ENCODE measurements at places on chromosomes 6 and 20. TPM values are rescaled to one million over a fixed set of nuclear protein-coding genes. Genes with fewer than 3 reads are reported as not detected.
A peak's percentile ranks its signal among the peaks of the same experiment; 100 is the strongest.

C6orf132 gene
- total RNA-seq, result 1.4 TPM

- no peak overlapping the region for H3K4me3 ChIP-seq
- no peak for DNase-seq
- H3K27me3 ChIP-seq, result no peaks in the 10 kb centered on the region
Observed at GRCh38 chr6:70118670-70119069, 184.2 kb downstream of the COL9A1 start.

DNA sequence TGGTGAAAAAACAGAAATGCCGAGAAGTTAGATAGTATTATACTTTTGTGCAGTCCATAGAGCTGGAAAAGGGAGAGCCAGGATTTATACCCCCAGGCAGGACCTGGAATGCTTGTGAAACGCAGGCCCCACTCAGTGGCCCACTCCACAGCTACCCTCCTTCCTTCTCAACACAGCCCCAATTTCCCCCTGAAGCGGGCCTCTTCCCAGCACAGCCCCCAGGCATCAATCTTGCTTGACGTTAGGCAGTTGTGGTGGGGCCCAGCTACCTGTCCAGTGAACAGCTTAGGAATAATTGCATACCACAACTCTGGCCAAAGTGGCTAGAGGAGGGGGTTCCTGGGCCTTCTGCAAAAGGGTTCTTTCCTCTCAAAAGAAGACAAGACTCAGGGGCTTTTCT lies 61.3 kb downstream of the PPP1R3G start:
- no peak overlapping the region for H3K27ac ChIP-seq
- peaks cover 4% of the 10 kb centered on the region for H3K4me1 ChIP-seq
- no peaks in the 10 kb centered on the region for H3K36me3 ChIP-seq
- H3K27me3 ChIP-seq, result no peaks in the 10 kb centered on the region
- DNase-seq, result no peak

- no peaks in the 10 kb centered on the region for H3K36me3 ChIP-seq
- H3K4me3 ChIP-seq, result no peak overlapping the region
- DNase-seq, result peak; percentile 49
- H3K27ac ChIP-seq, result no peak overlapping the region
- no peaks in the 10 kb centered on the region for H3K27me3 ChIP-seq
Observed at GRCh38 chr6:69349771-69350170, 447.0 kb downstream of the LMBRD1 start.

DNA sequence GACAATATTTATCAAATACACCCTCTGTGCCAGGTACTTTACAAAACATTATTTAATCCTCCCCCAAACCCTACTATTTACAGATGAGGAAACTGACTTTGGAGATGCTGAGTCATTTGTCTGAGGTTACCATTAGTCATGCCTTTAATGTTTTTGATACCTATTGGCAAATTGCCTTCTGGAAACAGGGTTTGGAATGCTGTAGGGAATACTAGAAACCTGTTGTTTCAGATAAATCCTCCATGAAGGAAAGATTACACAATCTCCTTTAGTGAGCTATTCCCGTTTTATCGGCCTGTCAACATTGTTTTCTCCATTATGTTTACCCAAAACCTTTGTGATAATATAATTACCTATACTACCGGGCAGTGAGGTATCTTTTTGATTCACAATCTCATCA lies 93.6 kb upstream of the ADGRF1 start:
- H3K4me1 ChIP-seq, result peaks cover 18% of the 10 kb centered on the region
- H3K27me3 ChIP-seq, result no peaks in the 10 kb centered on the region
- H3K27ac ChIP-seq, result no peak overlapping the region
- no peak overlapping the region for H3K4me3 ChIP-seq
- H3K36me3 ChIP-seq, result no peaks in the 10 kb centered on the region
- no peak for DNase-seq

DNA sequence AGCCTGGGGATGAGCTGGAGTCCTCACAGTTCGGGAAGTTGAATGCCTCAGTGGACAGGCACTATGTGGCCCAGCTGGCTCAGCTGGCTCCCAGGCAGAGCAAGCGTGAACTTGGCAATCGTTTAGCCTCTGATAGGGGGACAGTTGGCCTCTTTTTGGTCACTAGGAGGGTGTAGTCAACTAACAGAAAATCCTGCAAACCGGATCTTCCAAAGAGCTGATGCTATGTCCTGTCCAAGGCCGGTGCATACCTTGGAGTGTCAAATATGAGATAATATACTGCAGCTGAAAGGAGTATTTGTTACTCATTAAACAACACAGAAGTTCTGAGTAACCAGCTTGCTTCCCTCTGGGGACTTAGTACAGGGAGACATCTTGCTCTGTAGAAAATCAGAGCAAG lies 126.2 kb upstream of the EXOC2 start:
- H3K27me3 ChIP-seq, result peaks cover 14% of the 10 kb centered on the region
- no peak overlapping the region for H3K27ac ChIP-seq
- H3K4me3 ChIP-seq, result no peak overlapping the region

GRCh38 chr6:5529733-5530132 lies 268.4 kb downstream of the FARS2 start:
- no peaks in the 10 kb centered on the region for H3K27me3 ChIP-seq
- no peak overlapping the region for H3K4me3 ChIP-seq
- H3K36me3 ChIP-seq, result no peaks in the 10 kb centered on the region
- DNase-seq, result no peak
- H3K4me1 ChIP-seq, result peaks cover 3% of the 10 kb centered on the region
- H3K27ac ChIP-seq, result no peak overlapping the region

- no peaks in the 10 kb centered on the region for H3K36me3 ChIP-seq
- DNase-seq, result no peak
- H3K27ac ChIP-seq, result no peak overlapping the region
- H3K4me3 ChIP-seq, result peak overlapping the region; percentile 74
- peaks cover 100% of the 10 kb centered on the region for H3K27me3 ChIP-seq
Observed at GRCh38 chr6:10409233-10409721, 5.6 kb downstream of the TFAP2A start.

DNA sequence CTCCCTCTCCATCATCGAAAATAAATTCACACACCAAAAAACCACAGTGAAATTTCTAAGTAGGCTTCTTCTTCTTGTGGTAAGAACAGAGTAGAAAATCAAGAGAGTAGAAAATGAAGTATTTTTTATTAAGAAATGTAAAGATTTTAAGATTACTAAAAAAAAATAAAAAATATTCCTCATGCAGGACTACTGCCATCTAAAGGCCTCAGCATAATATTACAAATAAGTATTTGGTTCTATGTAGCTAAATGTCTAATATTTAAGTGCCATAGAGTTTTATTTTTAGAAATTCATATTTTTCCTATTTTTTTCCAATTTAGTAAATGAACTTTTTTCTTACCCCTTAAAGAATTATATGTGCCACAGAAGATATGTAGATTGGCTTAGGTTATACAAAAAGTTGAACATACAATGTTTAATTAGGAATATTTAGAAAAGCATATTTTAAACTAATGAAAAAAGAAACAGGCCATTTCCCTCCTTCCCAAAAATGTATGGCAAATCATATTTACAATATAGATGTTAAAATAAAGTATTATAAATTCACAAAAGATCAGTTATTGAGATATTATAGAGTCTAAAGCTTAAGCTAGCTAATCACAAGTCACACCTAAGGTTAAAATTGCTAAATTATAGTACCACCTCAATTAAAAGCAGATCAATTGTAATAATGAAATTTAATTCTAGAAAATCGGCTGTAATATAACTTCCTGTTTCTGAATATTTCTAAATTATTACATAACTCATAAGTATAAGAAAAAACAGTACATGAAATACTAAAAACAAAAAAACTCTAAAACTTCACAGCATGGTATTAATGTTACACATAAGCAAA lies 3.5 kb upstream of the NT5DC1 start:
- DNase-seq, result no peak
- H3K4me3 ChIP-seq, result no peak overlapping the region
- H3K27ac ChIP-seq, result no peak overlapping the region
